Spinal cord (tissue), 10 donors: ENCODE measurements at places on chromosomes 4 and X.

DNA sequence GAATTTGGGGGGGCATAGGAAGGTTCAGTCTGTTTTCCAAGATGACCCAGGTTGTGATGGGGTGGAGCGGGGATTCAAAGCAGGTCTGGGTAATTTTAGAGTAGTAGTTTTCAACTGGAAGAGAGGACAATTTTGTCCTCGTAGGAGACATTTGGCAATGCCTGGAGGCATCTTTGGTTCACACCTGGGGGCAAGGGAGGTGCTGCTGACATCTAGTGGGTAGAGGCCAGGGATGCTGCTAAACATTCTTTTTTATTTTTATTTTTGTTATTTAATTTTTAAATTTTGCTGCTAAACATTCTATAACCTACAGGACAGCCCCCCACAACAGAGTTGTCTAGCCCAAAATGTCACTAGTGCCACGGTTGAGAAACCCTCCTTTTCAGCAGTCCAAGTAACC is 1.9 kb downstream of the RAB9A start:
- DNase-seq, result no peak

- DNase-seq, result no peak
Observed at GRCh38 chr4:14178421-14178820, 550.9 kb upstream of the BOD1L1 start.

DNA sequence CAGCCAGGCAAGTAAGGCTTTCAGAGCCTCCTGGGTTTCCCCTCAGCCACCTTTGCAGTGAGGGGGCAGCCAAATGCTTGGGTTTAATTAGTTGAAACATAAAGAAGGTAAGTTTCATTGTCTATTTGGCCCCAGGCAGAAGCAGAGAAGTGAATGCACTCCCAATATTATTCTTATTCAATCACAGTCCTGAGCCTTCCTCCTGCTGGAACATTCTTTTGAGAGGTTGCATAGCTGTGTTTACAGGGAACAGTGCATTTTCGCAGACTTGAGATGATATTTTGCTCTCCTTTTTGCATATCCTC is 13.9 kb downstream of the SLC2A9 start:
- no peak for DNase-seq

DNA sequence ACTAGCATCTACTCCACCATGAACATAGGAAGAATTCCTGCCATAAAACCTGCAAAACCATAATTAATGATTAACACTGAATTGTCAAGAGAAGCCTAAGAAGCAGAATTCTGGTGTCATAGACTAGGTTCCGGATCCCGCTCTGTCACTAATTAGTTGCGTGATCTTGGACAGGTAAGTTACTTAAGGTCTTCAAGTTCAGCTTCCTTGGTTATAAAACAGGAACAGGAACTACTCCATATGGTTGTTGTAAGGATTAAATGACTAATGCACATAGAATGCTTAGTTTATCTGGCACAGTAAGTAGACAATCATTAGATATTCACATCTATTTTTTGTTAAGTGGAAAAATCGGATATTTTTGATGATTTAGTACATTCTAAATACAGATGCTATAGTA is 14.3 kb downstream of the G3BP2 start:
- DNase-seq, result no peak

- DNase-seq, result peak; percentile 81
Observed at GRCh38 chrX:74924449-74925224, 615 bp downstream of the NEXMIF start.

GRCh38 chr4:90951037-90951436 is 823.8 kb downstream of the CCSER1 start:
- DNase-seq, result no peak

DNA sequence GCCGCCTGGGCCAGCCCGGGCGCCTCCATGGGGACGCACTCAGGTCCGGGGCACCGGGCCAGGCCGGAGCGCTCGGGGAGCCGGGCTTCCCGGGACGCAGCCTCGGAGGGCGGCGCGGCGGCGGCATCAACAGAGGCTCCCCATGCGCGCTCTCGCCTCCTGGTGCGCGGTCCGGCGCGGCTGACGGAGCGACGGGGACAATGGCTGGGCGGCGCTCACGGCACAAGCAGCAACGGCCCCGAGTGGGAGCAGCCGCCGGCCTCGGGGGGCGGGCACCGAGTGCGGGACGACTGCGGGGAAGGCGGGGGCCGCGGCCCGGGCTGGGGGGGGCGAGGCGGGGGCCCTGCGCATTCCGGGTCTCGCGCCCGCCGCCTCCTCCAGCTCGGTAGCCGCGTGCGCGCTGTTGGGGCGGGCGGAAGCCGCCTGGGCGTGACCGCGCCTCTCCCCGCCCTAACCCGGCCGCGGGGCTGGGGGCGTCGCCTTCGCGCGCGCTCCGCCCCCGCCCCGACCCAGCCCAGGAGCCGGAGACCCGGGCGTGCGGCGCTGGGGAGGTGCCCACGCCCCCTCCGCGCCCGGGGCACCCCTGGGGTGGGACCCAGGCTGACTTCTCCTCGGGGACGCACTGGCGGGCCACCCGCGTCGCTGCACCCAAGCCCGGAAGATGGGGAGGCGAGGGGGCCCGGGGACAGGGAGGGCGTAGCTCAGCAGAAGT is at the start of gene PRKX:
TSS of gene PRKX (minus strand) at position 425 of the 712 bp plus-strand sequence. CDS start at position 29, 396 bp downstream.
- peak; percentile 80 for DNase-seq
